ENCODE measurements at places on chromosomes 13 and 19.
A peak's percentile ranks its signal among the peaks of the same experiment; 100 is the strongest.

- no peak for DNase-seq
Observed at GRCh38 chr13:37303606-37304005, 198.1 kb upstream of the CSNK1A1L start.

DNA sequence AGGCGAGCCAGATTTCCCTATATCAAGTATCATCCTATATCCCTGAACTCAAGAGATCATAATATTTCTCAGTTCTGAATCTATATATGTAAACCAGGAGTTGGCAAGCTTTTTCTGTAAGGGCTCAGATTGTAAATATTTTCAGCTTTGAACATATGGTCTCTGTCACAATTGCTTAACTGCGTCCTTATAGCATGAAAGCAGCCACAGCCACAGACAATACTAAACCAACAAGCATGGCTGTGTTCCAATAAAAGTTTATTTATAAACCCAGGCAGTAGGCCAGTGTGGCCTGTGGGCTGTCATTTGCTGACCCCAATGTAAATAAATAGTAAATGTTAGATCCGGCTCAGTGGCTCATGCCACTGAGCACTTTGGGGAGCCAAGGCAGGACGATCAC, 12.2 kb upstream of the MYH14 start:
- no peak for DNase-seq

- DNase-seq: no peak
Observed at GRCh38 chr13:43377149-43377548, 353.8 kb downstream of the DNAJC15 start.

GRCh38 chr13:27200413-27201070, 28.9 kb upstream of the USP12 start:
- DNase-seq: no peak

DNA sequence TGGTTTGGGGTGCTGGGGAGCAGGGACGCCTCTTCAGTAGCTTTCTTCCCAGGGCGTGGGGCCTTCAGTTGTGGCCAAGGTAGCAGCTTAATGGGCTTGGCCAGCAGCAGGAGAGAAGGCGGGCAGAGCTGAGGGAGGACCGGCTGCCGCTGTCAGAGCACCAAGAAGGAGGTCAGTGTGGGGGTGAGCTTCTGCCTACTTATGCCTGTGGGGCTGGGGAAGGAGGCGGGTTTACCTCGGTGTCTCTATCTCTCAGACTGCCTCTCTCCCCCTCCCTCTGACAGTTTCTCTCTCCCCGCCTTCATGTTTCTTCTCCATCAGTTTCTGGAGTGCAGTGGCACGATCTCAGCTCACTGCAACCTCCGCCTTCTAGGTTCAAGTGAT, at the start of gene CAPN12:
CAPN12 (minus strand) TSS at position 177 of the 384 bp plus-strand sequence. CDS start 309 bp downstream, outside the sequence.
- DNase-seq: no peak

DNA sequence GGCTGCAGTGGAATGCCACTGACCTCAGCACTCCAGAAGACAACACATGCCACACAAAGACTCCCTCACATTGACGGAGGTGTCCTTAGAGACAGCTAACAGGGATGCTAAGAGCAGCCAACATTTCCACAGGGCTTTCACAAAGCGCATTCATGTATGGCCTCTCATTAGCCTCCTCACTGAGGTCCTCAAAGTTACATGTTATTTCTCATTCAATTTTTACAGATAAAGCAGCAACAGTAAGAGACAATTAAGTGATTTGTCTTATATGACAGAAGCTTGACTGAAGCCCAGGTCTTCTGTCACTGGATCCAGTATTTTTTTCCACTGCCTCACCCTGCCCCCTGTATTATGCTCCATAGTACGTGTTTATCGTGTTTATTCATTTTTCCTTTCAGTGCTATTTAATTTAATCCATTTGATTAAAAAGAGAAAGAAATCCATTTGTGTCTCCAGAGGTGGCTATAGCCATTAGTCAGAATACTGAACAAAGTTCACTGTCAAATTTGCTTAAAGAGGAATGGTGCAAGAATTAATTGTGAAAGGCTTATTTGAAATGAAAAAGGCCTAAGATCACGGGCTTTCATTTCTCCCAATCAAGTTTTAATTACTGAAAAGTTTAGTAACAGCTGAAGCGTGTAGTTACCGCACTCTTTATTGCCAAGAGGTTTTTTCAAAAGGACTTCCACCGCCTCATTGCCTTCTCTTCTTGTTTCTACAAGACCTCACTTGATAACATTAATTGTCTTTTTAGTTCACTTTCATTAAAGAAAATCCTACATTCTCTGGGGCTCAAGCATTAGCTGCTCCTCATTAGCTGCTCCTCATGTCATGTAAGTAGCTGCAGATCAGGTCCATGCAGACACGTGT, 115.0 kb downstream of the COG6 start:
- DNase-seq: no peak

DNA sequence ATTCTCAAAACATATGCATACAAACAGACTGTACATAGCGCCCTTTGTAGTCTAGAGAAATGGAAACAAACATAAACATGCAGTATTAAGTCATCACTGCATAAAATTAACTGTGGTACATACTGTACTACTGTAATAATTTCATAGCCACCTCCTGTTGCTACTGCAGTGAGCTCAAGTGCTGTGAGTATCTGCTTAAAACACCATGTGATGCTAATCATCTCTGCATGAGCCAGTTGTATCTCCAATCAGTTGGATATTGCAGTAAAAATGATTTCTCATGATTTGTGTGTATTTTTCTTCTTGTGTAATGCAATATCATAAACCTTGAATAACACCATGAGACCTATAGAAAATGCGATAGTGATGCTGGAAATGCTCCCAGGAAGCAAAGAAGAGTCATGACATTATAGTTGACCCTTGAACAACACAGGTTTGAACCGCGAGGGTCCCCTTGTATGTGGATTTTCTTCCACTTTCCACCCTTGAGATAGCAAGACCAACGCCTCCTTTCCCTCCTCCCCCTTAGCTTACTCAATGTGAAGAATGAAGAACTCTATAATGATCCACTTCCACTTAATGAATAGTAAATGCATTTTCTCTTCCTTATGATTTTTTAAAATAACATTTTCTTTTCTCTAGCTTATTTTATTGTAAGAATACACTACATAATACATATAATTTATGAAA, 4.1 kb downstream of the TNFSF13B start:
- no peak for DNase-seq

DNA sequence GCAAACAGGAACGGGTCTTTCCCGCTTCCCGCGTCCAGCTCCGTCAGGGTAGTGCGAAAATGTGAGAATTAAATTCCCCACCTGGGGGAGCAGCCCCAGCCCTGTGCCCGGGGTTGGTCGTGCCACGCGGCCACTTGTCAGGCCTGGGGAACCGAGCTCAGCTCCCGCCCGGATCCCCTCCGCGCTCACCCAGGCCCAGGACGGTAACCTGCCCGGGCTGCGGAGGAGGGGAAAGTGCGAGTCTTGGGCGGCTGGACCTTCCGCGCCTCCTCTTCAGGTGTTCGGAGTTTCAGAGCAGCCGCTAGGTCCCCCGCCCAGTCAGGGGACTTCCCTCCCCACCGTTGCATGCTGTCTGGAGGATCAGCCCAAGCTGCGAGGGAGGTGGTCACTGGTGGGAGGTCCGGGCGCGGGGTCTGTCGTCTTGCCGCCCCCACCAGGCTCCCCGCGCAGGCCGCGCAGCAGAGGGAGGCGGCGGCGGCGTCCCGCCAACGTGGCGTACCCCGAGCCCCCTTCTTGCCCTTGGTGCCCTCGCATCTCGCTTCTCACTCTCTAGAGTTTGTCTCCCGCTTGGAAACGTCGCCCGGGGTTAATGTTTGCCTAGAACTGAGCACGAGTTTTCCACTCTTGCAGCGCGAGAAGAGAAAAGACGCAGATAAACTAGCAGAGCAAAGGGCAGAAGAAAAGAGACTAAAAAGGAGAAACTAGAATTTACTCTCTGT, 8.1 kb downstream of the URAD start:
- DNase-seq: peak; percentile 8

DNA sequence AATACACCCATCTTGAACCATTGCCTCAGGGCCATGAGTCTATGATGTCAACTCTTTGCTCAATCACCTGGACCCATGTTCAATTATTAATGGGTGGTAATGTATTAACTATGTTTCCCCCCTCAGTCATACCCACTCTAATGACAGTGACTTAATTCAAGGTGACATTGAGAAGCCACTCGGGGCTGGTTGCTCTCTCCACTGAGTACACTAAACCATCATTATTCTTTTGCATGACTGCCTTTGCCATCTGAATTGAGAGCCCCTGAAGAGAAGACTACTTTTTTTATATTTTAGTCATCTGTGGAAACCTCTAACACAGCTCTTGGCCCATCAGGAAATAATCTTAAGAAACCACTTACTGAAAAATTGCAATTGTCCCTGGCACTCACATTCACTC, 139.2 kb upstream of the SOX21 start:
- no peak for DNase-seq

GRCh38 chr13:91236921-91237320, 110.6 kb upstream of the MIR17HG start:
- DNase-seq: no peak

GRCh38 chr13:107881362-107881761, 334.0 kb downstream of the LIG4 start:
- no peak for DNase-seq

DNA sequence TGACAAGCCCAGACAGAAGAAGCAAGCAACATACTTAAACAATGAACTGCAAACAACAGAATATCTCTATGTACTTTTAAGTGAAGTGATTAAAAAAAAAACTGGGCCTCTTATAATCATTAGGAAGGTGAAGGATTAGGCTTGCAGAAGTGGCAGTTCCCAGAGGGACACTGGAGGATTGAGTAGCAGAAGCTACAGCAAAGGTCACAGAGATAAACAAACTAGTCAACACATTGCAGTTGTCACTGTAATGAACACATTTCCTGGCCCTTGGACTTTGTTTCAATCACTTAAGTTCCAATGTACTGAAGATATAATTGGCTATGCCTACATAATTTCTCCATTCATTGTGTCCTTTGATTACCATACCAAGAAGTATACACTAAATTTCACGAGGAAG, 1498.8 kb downstream of the SLITRK5 start:
- DNase-seq: no peak

GRCh38 chr13:48158290-48158689, 63.4 kb upstream of the MED4 start:
- no peak for DNase-seq

DNA sequence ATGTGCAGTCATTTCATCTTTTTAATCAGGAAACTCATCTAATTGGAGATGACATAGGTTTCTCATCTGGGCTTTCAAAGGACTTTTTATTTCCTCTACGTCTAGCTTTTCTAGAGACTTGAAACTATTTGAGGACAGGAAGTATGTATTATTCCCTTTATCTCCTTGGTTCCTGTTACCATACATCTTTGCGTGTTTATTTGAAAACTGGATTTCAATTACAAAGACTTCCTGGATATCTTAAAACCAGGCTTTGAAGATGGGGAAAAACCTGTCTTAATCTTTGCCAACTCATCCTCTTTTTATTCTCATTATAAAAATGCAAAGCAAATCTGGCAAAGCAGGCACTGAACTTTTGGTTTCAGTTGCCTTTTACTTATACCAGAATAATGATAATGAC, 130.5 kb downstream of the LMO7 start:
- DNase-seq: no peak

DNA sequence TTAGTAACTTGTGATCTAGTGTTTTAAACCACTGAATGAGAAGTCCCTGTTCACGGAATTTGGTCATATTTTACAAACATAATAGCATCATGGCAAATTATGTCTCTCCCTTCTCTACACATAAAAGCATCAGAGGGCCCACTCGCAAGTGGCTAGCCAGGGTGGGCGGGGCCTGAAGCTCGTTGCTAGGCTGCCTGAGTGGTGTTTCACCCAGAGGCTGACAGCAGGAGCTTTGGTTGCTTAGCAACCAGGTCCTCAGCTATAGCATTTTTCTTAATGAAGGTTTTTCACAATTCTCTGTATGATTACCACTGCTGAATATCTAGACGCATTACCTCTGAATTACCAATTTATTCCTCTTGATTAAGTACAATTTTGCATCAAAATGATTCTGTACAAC, 126.5 kb downstream of the NALCN start:
- peak; percentile 60 for DNase-seq

DNA sequence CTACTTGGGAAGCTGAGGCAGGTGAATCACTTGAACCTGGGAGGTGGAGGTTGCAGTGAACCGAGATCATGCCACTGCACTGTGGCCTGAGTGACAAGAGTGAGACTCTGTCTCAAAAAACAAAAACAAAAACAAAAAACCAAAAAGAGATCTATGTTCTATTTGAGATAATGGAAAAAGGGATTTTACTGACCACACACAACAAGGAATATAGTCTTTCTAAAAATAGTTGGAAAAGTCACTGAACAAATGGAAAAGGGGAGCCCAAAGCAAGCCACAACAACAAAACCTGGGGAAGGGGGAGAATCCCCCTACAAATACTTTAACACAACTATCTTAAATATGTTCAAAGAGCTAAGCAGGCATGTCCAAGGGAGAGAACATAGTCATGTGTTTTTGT, 37.3 kb downstream of the ZNF558 start:
- no peak for DNase-seq

- no peak for DNase-seq
Observed at GRCh38 chr13:65456150-65456912, 1773.8 kb downstream of the PCDH9 start.

DNA sequence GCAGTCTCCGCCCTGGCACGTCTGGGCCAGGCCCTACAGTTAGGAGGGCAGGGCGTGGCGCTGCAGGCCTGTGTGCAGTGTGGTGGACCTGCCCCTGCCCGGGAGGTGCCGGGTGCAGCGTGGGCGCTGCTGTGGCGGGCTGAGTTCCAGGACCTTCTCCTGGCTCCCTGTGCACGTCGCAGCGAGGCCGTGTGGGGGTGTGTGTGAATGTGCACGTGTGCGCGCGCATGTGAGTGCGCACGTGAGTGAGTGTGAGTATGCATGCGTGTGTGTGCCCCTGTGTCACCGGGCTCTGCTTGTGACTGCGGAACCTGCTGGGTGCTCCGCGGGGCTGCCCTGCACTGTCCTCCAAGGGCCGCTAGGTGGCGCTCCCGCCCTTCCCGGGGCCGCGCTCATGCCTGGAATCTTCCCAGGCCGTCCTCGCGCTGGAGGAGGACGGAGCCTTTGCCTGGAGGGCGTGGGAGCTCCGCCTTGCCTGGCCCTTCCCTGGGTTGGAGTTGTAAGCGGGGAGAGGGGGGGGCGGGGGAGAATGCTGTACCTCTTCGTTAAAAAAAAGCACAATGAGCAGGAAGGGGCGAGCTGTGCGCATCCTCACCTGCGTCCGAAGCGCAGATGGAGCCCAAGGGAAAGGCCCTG, 79.3 kb downstream of the KDM4B start:
- peak; percentile 97 for DNase-seq

DNA sequence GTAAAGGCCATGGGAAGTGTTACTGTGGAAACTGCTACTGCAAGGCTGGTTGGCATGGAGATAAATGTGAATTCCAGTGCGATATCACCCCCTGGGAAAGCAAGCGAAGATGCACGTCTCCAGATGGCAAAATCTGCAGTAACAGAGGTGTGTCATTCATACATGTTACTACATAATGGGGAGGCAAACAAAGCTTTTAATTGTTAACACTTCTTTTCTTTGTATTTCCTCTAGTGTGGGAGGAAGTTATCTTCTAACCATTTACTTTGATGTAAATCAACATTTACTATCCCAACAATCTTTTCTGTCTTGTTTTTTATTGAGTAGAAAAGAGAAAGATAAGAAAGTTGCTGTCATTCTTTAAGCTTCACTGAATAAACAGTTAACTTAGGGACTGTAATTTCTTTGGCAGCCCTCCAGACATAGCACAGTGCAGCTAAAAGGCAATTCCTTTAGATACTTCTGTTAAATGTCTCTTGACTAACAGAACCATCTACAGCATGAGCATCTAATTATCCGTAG, 126.9 kb downstream of the ITGBL1 start:
- DNase-seq: no peak

GRCh38 chr13:66501181-66501580, 729.0 kb downstream of the PCDH9 start:
- no peak for DNase-seq

Measured in AG08396 (cell line).